ENCODE measurements at places on chromosomes 13 and 19.

- DNase-seq = no peak
Observed at GRCh38 chr13:26280822-26281221, 26.9 kb downstream of the CDK8 start.

GRCh38 chr19:50500060-50500752 is 10.8 kb downstream of the JOSD2 start:
- DNase-seq = no peak

DNA sequence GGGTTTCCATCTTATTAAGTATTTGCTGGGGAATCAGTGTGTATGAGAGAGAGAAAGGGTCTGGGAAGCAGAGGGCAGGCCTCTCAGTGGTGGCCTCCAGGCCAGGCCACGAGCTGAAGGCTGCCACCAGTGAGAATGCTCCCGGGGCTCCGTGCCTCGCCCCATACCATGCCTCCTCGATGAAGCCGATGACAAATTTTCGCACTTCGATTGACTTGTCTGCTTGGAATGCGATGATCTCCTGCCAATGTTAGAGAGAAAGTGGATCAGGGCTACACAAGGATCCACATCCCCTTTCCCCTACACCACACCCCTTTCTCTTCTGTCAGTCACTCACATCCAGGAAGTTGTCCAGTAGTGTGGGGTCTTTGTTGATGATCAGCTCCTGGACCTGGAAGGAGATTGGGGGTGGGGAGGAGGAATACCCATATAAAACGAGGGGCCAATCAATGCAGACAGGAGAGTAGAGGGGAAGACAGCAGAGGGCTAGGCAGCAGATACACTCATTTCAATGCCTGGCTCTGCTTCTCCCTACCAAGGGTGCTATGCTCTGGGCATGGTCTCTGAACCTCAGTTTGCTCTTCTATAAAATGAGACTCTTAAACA is 10.7 kb downstream of the SYMPK start:
- no peak for DNase-seq

- DNase-seq = no peak
Observed at GRCh38 chr19:51694318-51695085, 1.4 kb downstream of the SPACA6 start.

Measured in HS-27A (cell line).